Stimulated activated CD4-positive, alpha-beta T cell treated with anti-CD3 and anti-CD28 coated beads, Interleukin-1b, Interleukin-23, amount 100 ng/mL, for 4 hours (primary cell): ENCODE measurements at places on chromosomes 2 and 18.

GRCh38 chr2:221337957-221338685 lies 234.0 kb downstream of the EPHA4 start:
- DNase-seq = no peak

- no peak for DNase-seq
Observed at GRCh38 chr2:25912851-25913695, 34.8 kb upstream of the ASXL2 start.

GRCh38 chr2:8884812-8885211 lies 47.4 kb upstream of the KIDINS220 start:
- DNase-seq = no peak

DNA sequence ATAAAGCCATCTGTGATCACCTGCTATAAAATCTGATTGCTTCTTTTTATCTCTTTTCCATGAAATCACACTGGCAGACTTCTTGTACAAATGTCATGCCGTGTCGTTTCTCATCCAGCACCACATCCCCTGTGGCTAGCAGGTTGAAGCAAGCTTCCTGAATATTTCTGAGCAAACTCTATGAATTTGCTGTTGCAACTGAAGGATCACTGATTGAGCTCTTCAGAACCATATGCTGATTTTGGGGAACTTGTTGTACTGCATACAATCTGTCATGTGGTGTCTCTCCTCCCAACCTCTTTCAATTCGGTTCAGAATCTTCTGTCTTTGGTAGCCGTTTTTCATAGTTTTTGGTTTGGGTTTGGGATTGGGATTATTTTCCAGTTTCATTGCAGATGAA lies 57.7 kb upstream of the RBMS1 start:
- DNase-seq = no peak

DNA sequence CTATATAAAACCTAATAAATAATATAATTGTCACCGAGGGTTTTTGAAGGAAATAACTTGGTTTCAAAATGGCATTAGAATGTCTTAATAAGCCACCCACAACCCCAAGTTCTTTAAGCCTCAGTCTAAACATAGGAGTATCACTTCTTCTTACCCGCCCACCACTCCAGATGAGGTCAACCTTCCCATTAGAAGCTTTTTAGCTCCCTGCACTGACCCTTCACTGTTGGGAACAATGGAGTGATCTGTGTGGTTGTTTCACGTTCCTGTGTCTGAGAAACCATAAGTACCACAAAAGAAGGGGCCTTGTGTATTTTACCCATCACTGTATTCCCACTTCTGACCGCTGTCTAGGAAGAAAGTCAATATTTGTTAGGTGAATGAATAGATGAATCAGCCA lies 326.3 kb upstream of the ZNF521 start:
- no peak for DNase-seq

GRCh38 chr18:3982541-3982940 lies 472.6 kb downstream of the DLGAP1 start:
- no peak for DNase-seq

DNA sequence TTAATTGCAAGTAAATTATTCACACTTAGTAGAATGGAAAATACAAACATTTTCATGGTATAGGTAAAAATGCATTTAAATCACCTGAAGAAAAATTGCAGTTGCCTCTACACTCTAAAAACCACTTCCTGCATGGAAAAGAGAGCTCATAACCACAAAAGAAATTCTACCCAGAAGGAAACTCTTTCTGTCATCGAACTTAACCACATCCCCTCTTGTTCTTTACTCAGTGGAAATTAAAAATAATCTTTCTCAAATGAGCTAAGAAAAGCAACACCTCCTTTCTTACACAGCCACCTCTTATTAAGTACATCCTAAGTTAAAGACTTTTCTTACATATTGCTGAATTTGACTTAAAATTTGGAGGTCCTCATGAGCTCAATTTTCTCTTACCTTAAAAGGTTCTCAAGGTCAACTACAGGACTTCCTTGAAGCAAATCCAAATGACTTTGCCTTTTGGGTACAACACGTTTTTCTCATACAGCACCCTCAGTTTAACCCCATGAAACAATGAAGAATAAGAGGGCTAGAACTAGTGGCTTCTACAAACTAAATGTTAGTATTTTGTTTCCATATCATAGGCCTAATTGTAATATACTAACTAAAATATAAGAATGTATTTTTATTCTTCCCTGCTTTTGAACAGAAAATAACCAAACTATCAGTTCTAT lies 109.1 kb upstream of the CRIM1 start:
- DNase-seq = no peak

GRCh38 chr2:38622210-38622609 lies 19.5 kb upstream of the HNRNPLL start:
- DNase-seq = no peak

DNA sequence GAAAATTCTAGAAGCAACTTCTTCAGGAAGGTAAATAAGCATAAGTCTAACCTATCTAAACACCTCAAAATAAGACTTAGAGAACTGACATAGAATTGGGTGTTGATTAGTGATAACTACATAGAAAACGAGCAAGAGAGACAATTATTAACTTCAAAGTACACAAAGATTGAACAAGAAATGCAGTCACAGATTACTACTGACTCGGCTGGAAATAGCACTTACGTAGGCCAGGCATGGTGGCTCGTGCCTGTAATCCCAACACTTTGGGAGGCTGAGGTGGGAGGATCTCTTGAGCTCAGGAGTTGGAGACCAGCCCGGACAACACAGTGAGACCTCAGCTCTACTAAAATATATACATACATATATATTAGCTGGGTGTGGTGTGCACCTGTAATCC lies 95.3 kb downstream of the NOL10 start:
- DNase-seq = no peak

DNA sequence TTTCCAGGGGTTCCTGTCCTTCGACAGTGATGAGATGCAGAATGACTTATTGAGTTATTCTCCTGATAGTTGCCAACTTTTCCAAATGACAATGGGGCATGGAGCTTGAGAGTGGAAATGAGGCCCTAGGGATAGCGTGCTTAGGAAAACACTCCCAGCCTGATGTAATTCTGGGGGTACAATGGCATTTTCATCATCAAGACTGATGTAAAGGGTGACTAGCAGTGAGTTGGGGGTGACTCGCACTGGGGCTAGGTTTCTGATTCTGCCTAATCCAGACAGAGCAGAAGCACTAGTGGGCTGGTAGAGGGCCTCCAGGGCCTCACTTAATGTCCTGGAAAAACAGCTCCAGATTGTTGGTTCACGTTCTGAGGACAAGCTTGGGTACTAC lies 34.0 kb upstream of the IL37 start:
- DNase-seq = no peak

DNA sequence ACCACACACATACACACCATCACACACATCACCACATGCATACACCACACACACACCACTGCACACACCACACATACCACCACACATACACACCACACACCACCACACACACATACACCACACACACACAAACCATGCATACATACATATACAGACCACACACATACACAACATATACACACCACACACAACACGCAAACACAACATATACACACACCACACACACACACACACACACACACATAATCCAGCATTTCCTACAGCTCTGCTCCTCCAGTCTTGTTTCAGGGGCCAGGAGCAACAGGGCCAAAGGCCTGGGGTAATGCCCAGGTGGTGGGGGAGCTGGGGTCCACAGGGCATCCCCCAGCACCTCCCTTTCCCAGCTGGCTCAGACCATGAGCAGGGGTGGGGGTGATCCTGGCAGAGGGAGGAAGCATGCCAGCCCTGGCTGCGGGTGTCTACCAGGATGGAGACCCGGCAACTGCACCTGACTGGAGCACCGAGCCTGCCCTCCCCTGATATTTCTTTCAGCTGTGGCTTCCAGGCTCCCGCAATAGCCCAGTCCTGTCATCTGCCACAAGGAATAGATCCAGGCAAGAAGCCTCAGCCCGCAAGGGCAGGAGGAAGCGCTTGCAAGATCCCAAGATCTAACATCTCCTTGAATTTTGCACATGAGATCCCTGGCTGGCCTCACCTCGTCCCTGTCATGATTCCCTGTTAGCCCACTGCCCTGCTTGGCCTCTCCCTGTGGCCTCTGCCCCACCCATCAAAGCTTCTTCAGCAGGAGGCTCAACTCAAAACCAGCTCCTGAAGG lies 196.9 kb downstream of the TNS1 start:
- DNase-seq = no peak

DNA sequence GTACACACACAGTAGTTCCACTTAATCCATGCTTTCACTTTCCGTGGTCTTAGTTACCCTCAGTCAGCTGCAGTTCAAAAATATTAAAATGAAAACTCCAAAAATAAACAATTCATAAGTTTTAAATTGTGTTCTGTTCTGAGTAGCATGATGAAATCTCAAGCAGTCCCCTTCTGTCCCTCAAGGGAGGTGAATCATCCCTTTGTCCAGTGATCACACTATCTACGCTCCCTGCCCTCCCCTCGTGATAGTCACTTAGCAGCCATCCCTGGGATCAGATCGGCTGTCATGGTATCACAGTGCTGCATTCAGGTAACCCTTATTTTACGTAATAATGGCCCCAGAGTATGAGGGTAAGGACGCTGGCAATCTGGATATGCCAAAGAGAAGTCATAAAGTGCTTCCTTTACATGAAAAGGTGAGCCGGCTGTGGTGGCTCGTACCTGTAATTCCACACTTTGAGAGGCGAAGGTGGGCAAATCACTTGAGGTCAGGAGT lies 5.8 kb upstream of the RTN4 start:
- no peak for DNase-seq

- no peak for DNase-seq
Observed at GRCh38 chr2:212644195-212644837, 105.7 kb upstream of the ERBB4 start.

- peak; percentile 10 for DNase-seq
Observed at GRCh38 chr2:102839668-102840388, 78.0 kb downstream of the TMEM182 start.

- DNase-seq = no peak
Observed at GRCh38 chr2:223979730-223980396, 22.6 kb downstream of the MRPL44 start.

DNA sequence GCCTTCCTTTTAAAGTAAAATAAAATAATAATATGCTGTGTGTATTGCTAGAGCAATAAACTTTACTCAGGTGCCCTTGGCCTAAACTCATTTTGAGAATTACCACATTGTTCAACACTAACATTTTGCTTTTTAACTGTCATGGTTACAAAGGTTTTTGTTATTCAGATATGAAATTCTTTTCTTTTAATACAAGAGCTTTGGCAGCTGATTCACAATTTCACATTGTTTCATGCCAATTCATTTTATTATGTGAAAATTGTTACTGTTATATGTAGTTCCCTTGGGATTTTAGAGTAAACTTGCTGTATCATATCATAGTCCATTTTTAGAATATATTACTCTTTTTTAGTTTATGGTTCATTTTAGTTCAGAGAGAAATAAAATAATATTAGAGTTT lies 65.8 kb upstream of the ZNF804A start:
- no peak for DNase-seq

DNA sequence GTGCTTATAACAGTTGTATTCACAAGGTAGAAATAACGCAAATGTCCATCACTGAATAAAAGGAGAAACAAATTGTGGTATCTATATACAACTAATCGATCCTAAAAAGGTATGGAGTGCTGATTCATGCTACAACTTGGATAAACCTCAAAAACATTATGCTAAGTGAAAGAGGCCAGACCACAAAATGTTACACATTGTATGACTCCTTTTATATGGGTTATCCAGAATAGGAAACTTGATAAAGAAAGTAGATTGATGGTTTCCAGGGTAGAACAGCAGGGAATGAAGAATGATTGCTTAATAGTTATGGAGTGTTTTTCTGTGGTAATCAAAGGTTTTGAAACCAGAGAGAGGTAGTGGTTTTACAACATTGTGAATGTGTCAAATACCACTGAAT lies 432.2 kb upstream of the TRIB2 start:
- no peak for DNase-seq

- no peak for DNase-seq
Observed at GRCh38 chr2:123532994-123533393, 492.1 kb upstream of the CNTNAP5 start.

GRCh38 chr2:42969231-42970150 lies 177.1 kb upstream of the HAAO start:
- DNase-seq = no peak

- no peak for DNase-seq
Observed at GRCh38 chr2:137117385-137117784, 352.0 kb downstream of the THSD7B start.
